ENCODE measurements at places on chromosomes 12 and 14.

GRCh38 chr14:99792551-99793212 lies 531 bp upstream of the EML1 start:
- no peak for DNase-seq

DNA sequence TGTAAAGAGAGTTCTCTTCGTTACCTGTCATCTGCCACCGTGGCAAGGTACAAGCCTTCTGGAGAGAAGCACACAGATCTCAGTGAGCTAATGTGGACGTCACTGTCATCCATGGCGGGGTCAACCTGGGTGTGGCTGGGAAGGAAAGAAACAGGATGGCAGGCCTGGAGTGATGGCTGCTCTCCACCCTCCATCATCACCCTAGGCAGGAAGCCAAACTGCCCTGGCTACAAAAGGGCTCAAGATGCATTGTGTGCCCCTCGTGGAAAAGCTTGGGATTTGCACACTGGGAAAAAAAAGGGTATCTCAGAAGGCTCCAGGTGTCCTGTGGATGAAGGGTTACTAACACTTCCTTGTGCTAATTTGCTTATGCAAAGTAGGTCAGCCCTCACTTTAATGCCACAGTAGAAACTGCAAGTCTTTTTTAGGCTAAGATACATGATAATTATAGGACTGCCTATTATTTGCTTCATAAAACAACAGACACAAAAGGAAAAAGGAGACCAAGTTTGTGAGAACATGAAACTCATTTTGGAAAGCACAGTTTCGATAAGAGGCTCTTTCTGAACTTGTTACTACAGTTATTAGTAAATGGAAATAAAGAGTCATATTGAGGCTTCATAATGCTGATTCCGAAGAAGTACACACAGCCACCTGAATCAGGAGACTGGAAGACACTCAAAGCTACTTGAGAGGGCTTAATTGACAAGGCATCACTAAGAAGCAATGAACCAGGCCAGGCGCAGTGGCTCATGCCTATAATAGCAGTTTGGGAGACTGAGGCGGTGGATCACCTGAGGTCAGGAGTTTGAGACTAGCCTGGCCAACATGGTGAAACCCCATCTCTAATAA lies 18.9 kb downstream of the RFC5 start:
- DNase-seq: no peak

- no peak for DNase-seq
These were observed 20.0 kb upstream of the BCL7A start for GRCh38 chr12:122001466-122002209.

- no peak for DNase-seq
These were observed 207.8 kb downstream of the DPF3 start for GRCh38 chr14:72686101-72686500.

DNA sequence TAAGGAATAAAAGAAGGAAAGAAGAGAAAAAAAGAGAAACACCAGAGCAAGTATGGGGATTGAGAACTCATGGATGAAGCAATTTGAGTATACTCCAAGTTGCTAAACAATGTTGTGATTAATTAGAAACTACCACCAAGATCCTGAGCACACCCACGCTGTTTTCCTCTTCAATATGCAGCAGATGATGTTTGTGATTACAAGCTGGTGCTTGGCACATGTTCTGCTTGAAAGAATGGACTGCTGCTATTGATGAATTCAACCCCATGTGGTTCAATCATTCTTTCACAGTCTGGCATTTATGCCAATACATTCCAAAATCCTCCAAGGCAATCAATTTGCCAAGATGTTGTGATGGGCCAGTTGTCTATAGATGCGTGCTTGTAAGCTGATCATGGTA lies 146.8 kb downstream of the SLC2A13 start:
- no peak for DNase-seq

DNA sequence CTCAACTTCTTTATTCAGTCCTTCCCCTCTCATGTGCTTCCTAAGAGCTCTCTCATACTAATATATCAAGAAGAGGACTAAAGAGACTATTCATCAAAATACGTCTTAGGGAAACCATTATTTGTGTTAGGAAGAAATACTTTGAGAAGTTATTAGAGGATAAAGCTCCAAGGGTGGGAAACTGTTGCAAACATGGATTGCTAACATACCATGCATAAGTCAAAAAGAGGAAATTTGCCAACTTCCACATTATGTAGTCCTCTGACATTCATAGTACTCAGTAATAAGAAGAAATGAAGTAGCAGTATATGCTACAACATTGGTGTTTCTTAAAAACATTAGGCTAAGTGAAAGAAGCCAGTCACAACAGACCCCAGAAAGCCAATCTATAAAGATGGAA lies 128.8 kb upstream of the CLEC14A start:
- no peak for DNase-seq

DNA sequence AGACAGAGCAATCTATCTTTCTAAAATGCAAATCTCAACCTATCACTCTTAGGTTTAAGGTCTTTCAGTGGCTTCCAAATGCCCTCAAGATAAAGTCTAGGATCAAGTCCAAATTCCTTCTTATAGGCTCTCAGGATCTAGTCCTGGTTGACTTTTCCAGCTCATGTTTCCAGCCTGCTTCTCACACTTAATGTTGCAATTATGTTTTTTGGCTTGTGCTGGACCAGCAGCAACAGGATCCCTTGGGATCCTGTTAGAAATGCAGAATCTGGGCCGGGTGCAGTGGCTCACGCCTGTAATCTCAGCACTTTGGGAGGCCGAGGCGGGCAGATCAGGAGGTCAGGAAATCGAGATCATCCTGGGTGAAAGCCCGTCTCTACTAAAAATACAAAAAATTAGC lies 10.6 kb downstream of the GPR33 start:
- DNase-seq: no peak

DNA sequence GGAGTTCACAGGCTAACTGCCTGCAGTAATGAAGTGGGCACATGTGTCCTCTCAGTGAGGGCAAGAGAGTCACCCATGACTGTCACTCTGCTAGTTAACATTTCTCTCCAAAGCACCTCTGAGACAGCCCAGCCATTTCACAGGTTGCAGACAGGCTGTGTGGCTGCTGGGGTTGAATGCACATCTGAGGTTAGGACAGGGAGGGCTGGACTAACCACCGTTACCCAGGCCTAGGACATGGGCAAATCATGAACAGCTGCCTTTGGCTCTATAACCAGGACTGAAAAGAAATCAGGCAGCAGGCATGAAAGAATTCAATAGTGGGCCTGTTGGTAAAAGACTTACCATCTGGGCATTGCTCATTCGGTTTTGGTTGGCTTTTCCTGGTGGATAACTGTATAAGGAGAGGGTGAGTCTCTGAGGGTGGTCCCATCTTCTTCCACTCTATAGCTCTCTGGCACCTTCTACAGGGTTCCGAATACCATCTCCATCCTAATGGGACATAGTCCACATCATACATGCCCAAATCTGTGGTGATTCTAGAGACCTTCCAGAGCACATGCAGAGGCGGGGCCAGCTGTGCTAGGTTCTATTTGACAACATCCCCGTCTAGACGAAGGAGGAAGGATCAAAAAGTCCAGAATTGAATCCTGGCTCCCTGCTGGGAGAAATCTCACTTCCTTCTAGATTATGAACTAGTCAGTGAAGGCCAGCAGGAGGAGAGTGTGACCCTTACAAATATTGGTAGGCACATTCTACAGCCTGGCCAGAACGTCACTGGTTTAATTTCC lies 10.8 kb downstream of the CRACR2A start:
- DNase-seq: no peak

- no peak for DNase-seq
These were observed 3.4 kb downstream of the PLBD2 start for GRCh38 chr12:113361574-113362370.

DNA sequence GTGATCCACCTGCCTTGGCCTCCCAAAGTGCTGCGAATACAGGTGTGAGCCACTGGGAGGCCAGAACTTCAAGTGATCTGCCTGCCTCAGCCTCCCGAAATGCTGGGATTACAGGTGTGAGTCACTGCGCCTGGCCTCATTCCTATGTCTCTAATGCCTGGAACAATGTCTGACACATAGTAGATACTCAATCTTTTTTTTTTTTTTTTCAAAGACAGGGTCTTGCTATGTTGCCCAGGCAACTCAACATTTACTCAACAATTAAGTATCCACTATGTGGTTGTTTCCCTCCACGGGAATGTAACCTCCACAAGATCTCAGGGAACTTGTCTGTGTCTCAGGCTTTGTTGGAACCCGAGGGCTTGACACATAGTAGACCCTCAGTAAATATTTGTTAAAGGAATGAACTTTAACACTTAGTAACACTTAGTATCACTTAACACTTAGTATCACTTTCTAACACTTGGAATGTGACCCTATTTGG lies 3.0 kb upstream of the TMEM120B start:
- no peak for DNase-seq

GRCh38 chr12:65155784-65156183 lies 13.6 kb upstream of the LEMD3 start:
- no peak for DNase-seq

- no peak for DNase-seq
These were observed 75.3 kb downstream of the CCDC91 start for GRCh38 chr12:28265435-28266042.

- DNase-seq: no peak
These were observed 918 bp downstream of the LIN7A start for GRCh38 chr12:80936642-80937390.

- no peak for DNase-seq
These were observed 411.2 kb downstream of the NPAS3 start for GRCh38 chr14:33349871-33350270.

DNA sequence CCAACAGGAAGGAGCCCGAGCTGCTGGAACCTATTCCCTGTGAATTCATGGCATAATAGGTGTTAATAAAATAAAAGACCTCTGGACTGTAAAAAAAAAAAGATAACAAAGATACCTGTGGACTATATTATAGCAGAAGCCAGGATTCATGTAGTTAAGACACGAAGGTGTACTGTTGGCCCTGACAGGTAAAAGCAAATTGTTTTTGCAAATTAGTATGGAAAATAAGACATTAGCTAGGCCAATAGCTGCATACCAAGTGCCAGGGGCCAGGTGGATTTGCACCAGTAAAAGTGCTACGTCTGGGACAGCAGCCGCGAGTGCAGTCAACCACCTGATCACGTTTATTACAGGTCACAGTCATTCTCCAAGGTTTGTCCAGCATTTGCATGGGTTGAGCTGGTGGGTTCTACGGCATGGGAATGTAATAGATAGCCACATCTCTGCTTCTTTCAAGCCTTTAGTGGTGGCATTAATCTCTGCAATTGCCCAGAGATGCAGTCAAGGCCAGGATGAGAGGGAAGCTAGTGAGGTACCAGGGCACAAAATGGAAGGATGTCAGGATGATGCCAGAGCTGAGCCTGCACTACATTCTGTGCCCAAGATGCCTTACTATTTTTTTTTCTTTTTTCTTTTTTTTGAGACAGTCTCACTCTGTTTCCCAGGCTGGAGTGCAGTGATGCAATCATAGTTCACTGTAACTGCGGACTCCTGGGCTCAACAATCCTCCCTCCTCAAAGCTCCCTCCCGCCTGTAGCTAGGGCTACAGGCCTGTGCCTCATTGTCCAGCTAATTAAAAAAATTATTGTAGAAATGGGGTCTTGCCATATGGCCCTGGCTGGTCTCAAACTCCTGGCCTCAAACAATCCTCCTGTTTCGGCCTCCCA lies 26.3 kb downstream of the TNFAIP2 start:
- DNase-seq: no peak

DNA sequence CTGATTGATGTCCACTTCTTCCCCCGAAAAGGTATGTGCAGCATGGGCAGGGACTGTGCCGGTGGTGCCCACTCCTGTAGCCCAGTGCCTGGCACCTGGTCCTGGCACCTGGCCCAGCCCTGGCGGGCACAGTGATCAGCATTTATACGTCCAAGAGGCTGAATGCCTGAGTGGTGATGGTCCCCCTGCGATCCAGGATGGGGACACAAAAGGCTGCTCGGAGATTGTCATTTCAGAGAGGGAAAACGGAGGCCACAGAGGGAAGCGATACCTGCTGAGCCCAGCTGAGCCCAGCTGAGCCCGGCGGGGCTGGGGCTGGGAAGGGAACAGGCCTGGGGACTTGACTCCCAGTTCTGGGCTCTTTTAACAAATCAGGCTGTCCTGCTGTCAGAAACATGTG lies 55.8 kb downstream of the PRIMA1 start:
- DNase-seq: no peak

DNA sequence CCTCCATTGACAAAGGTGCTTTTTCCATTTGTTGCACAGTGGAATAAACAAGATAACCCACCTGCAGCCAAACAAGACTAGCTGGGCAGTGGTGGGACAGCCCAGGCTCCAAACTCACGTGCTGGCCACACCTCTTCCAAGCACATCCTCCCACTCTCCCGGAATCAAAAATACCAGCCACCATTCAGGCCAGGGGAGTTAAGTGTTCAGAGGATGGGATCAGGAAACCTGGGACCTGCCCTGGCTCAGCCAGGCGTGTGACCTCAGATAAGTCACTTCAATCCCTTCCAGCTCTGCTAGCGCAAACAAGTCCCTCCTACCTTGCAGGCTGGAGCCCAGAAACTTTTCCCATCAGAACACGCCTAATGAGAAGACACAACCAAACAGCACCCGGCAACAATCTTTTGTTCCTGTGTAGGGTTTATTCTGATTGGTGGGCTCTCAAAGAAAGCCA lies 43.3 kb downstream of the ACTN1 start:
- no peak for DNase-seq
